ENCODE measurements at places on chromosomes 5 and 9.

DNA sequence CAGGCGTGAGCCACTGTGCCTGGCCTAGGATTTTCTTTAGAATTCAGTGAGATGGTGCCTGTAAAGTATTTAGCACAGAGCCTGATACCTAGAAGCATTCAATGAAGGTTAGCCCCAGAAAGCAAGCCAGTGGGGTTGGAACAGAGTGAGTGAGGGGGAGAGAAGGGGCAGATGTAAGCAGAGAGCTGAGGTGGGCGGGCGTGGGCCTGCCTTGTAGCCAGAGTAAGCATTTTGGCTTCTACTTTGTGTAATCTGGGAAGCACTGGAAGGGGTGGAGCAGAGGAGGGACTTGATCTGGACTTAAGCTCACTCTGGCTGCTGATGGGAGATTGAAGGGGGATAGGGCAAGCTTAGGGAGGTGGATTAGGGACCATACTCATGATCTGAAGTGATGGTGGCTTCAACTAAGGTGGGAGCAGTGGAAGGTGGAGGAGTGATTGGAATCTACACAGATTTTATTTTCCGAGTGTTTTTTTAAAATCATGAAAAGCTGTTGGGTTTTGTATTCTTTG is 2.6 kb downstream of the EXOSC2 start:
- no peak for DNase-seq

GRCh38 chr5:107919969-107920368 is 249.2 kb upstream of the EFNA5 start:
- no peak for DNase-seq

- DNase-seq: no peak
These were observed 294.8 kb downstream of the AOPEP start for GRCh38 chr9:95021166-95021886.

- DNase-seq: peak; percentile 36
These were observed 14.0 kb downstream of the MAP3K1 start for GRCh38 chr5:56829137-56829908.

- no peak for DNase-seq
These were observed 442 bp downstream of the NEURL1B start for GRCh38 chr5:172641359-172642050.

DNA sequence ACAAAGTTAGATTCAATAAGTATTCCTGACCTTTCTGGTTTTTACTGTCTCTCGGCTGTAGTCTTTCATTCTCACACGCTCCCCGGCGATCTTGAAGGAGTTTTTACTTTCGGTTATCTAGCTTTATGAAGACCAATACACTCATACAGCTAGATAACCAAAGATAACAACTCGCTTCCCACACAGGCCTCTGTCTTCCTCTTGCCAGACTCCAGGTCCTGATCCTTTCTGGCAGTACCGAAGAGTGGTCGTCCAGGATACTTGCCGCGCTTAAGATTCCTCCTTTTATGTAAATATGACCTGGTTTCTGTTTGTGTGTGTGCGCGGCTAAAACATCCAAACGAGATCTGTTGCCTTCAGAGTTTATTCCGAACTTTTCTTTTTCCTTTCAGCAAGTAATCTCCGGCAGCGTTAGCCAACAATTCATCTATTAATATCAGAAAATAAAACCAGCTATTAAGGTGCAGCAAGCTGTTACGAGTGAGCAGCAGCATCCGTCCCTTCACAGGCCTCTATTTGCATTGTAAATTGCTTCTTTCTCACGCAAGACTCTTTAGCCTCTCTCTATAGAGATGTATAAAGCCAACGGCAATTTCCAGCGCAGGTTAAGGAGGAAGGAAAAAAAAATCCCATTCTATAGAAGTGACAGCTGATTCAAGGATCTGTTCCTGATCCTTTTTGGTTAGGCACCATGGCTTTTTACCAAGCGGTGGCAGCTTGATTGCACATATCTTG is 216.1 kb downstream of the MEF2C start:
- DNase-seq: no peak

- DNase-seq: no peak
These were observed 71.4 kb downstream of the LRSAM1 start for GRCh38 chr9:127522727-127523126.

GRCh38 chr5:121138495-121138907 is 674.4 kb downstream of the PRR16 start:
- no peak for DNase-seq

- no peak for DNase-seq
These were observed 23.4 kb upstream of the MAMDC2 start for GRCh38 chr9:70020217-70020616.

DNA sequence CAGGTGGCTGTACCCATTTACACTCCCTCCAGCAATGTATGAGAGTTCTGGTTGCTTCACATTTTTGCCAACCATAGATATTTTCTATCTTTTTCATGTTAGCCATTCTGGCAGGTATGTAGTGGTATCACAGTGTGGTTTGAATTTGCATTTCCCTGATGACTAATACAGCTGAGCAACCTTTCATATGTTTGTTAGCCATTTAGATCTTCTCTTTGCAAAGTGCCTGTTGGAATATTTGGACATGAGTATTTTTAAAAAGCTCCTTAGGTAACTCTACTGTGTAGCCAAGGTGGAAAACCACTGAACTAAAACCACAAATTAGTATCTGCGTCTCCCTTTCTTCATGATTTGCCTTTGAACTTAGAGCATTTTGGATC is 31.9 kb downstream of the IRF1 start:
- DNase-seq: no peak

DNA sequence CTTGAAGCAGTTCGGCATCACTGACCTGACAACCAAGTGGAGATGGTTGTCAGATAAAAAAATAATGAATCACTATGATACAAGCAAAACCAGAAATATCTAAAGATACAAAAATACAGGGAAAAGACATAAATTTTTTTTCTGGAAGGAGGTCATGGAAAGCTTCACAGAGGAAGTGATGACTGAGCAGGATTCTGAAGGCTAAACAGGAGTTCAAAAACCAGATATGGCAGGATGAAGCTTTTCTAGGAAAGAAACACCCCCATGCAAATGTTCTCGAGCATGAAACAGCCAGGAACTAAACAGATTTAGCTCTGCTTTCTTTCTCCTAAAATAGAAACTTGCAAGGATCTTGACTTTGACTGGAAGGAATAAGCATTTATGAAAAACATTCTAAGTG is 60.7 kb upstream of the IFNE start:
- no peak for DNase-seq

GRCh38 chr5:95241635-95242034 is 43.3 kb downstream of the MCTP1 start:
- DNase-seq: no peak

GRCh38 chr9:126395439-126396212 is 69.0 kb downstream of the MVB12B start:
- peak; percentile 56 for DNase-seq

DNA sequence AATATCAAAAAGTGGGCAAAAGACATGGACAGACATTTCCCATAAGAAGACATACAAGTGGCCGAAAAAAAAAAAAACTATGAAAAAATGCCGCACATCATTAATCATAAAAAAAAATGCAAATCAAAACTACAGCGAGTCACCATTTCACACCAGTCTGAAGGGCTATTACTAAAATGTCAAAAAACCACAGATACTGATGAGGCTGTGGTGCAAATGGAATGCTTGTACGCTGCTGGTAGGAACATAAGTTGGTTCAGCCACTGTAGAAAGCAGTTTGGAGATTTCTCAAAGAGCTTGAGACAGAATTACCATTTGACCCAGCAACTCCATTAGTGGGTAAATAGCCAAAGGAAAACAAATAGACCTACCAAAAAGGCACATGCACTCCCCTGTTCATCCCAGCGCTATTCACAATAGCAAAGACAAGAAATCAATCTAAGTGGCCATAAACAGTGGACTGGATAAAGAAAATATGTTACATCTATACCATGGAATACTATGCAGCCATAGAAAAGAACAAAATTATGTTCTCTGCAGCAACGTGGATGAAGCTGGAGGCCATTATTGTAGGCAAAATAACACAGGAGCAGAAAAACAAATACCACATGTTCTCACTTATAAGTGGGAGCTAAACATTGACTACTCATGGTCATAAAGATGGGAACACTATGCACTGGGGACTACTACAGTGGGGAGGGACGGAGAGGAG is 110.6 kb upstream of the BOD1 start:
- DNase-seq: no peak

- no peak for DNase-seq
These were observed 119.2 kb downstream of the FGF18 start for GRCh38 chr5:171538681-171539080.

DNA sequence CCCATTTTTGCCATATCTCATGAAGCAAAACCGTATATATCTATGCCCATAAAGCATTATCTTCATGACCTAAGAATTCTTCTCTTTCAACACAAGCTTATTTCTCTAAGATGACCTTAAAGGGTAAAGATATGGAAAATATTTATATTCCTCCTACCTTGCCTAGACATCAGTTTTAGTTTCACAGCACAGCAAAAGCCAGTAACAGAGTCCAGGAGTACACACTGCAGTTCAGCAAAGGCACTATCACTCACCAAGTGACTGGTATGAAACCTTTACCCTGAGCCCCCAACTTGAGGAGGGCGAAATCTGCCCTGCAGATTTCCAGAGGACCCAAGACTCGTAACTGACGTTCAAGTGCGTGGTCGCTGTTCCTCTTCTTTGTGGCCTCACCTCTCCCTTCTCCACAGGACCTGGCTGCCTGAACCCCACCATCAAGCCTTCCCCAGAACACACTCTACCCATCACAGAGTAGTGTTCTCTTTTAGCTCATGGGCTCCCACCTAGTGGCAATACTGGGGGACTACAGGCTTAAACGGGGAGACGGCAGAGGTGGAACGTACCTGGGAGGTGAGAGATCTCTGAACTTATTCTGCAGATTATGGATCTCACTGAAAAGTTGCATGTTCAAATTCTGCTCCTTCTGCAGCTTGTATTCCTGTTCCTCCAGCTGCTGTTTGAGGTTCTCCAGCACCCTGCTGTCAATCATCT is 141.0 kb downstream of the CDK5RAP2 start:
- DNase-seq: no peak

DNA sequence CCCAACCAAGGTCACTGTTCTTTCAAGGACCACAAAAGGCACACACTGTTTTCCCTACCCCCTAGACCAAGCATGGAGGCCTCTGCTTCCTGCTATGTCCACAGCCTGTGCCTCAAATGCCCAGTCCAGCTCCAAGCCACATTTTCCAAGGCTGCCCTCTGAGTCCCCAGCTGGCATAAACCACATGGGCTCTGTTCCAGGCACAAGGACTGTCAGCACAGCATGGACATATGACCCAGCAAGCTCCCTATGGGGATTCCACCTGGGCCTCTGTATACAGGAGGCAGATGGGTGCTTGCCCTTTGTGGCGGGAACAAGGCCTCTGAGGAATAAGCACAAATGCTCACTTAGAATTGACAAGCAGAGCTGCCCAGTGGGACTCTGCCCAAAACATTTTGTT is 115.2 kb downstream of the SPOCK1 start:
- no peak for DNase-seq

DNA sequence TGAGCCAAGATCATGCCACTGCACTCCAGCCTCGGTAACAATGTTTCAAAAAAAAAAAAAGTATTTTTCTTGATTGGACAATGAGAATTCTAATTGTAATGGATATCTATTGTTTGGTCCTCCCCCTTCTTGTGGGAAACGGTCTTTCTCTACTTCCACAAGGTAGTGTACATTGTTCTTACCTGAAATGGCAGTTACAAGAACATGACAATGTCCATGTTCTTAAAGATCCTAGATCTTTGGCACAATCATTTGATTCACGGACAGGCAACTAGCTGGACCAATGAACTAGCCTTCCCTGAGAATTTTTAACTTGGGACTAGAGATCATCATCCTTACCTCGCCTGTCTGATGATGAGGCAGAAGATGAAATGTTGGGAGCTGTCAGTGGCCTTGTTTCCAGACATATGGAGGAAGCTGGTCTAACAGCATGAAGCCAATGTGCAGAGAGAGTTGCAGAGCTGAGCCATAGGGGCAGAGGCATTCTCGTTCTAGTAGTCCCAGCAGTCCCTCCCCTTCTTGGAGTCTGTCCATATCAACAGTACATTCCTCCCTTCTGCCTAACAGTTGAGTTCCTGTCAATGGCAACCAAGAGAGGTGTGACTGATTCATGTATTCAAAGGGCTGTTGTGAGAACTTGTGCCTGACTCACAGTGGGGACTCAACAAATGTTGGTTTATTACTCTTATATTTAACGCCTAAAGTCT is 2.1 kb upstream of the MARCHF6 start:
- DNase-seq: no peak

- no peak for DNase-seq
These were observed 25.2 kb upstream of the GLRA1 start for GRCh38 chr5:151949701-151950308.

DNA sequence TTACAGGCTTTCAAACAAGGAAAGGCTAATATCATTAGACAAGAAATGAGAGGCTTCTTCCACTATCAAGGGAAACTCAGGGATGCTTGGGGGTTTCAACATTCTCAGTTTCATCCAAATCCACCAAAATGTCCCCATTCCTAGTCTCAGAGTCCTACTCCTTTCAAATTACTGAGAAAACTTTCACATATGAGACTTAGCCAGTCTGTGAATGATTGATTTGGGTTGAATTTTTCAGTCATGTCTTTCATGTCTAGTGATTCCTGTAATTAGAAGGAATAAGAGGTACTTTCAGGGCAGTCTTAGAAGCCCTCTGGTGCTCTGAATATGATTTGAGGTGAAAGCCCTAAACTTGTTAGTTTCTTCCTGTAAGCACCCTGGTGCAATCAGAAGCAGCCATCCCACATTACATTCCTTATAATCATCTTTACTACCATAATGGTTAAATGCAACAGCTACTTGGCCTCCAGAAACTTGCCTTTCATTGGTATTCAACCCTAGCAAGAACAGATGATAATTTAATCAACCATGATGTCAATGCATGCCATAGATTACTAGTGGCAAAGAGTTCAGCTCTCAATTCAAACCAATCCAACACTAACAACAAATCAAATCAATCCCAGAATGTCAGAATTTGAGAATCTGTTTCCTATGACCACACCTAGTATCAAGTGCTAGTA is 50.7 kb upstream of the RIC1 start:
- DNase-seq: no peak

DNA sequence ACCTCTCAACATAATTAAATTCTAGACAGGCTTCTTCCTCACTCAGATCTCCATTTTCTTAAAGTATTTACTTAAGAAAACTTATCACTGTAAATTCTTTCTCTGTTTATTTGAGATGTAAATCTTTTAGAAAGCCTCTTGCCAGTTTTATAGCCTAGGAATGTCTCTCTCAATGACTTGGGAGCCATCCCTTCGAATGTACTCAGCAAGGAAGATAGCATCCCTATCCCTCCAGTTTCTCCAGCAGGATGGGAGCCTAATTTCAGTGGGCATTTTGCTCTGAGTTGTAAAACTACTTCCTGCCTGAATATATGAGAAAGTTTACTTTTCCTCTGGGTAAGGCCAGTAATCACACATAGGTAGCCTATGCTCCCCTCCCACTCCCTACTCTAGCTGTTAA is 558.5 kb upstream of the ARRDC3 start:
- no peak for DNase-seq

DNA sequence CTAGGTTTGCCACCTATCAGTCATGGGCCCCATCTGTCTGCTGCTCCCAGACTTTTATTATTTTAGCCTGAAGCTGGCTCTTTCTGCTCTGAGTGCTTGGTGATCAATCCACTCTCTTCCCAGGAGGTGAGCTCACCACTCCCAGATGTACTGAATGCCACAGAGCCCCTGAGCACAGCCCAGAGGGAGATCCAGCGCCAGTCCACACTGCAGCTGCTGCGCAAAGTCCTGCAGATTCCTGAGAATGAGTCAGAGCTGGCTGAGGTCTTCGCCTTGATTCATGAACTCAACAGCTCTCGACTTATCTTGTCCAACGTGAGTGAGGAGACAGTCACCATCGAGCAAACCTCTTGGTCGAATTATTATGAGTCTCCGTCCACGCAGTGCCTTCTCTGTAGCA is 36.0 kb downstream of the HMGXB3 start:
- DNase-seq: no peak

GRCh38 chr5:157476702-157477408 is 16.8 kb downstream of the NIPAL4 start:
- DNase-seq: no peak

Measured in CD8-positive, alpha-beta memory T cell (primary cell).